ENCODE measurements at places on chromosomes 3 and 15. TPM values are rescaled to one million over a fixed set of nuclear protein-coding genes. Genes with fewer than 3 reads are reported as not detected.

The TYRO3 gene
- total RNA-seq, result 8.8 TPM

The FGF12 gene
- 0.44 TPM for total RNA-seq

- no peak overlapping the region for H3K27ac ChIP-seq
- H3K4me1 ChIP-seq, result no peaks in the 10 kb centered on the region
- no peaks in the 10 kb centered on the region for H3K36me3 ChIP-seq
- H3K4me3 ChIP-seq, result no peak overlapping the region
- H3K27me3 ChIP-seq, result no peaks in the 10 kb centered on the region
Observed at GRCh38 chr3:130933801-130934345, 40.0 kb downstream of the ATP2C1 start.

DNA sequence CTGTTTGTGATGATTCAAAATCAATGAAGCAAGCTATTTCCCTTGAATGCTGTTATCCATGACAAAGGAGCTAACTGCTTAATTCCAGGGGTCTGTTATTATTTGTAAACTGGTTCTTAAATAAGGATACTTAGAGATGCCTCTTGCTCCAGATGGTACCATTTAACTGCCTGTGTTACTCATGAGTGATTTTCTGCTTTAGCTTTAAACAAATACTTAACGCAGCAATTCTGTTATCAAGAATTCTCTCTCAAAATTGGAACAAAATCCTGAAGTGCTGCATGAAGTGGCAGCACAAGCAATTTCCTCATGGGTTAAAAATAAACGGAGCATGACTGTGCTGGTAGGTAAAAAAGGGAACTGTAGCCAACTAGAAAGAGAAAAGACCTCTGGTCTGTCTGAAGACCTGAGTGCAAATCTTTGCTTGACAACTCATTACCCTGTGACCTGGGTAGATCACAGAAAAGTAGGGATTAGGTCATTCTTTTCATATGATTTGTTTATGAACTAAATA lies 62.5 kb upstream of the GBE1 start:
- no peaks in the 10 kb centered on the region for H3K4me1 ChIP-seq
- H3K27ac ChIP-seq, result no peak overlapping the region
- DNase-seq, result no peak
- H3K36me3 ChIP-seq, result no peaks in the 10 kb centered on the region
- no peak overlapping the region for H3K4me3 ChIP-seq

DNA sequence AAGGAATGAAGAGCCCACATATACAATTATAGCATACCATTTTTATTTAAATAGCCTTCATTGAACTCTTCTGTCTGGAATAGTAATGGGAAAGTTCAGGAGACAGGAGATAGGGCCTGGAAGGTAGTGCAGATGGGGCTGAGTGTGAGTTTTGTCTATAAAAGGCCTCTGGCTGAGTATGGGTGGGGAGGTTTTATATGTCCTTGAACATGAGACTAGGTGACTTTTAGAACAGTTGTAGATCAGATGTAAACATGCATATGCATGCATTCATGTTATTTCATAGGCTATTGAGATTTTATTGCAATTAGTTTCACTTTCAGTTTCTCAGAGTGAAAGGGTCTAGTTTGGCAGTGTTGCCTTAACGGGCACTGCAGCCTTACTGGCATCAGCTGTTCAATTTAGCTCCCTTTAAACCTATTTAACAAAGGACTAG lies 27.1 kb downstream of the CGGBP1 start:
- no peaks in the 10 kb centered on the region for H3K36me3 ChIP-seq
- peak overlapping the region; percentile 50 for H3K27ac ChIP-seq
- no peaks in the 10 kb centered on the region for H3K4me1 ChIP-seq
- no peaks in the 10 kb centered on the region for H3K27me3 ChIP-seq
- no peak for DNase-seq

GRCh38 chr3:48107227-48107626 lies 81.0 kb downstream of the CDC25A start:
- H3K27me3 ChIP-seq, result no peaks in the 10 kb centered on the region
- no peaks in the 10 kb centered on the region for H3K4me1 ChIP-seq
- no peak overlapping the region for H3K4me3 ChIP-seq
- no peaks in the 10 kb centered on the region for H3K36me3 ChIP-seq

- no peaks in the 10 kb centered on the region for H3K27me3 ChIP-seq
- no peak for DNase-seq
- no peak overlapping the region for H3K4me3 ChIP-seq
- H3K36me3 ChIP-seq, result no peaks in the 10 kb centered on the region
- no peak overlapping the region for H3K27ac ChIP-seq
Observed at GRCh38 chr3:111200027-111200426, 128.4 kb downstream of the NECTIN3 start.

The AP3S2 gene
- total RNA-seq, result 37.4 TPM

DNA sequence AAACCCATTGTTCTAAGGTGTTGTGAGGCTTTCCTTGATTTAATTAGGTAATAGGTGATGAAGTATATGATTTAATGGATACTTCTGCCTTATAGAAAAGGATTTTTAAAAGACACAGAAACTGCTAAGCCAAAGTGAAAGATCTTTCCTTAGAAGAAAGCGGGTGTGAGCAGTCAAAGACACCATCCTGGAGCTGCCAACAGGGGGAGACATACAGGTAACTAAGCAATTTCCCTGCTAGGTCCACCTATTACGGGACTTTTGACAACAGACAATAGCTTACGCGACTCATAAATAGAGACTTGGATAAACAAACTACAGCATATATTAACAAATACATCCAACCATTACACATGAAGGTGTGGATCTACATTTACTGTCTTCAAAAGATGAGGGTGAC lies 669.5 kb downstream of the SQOR start:
- H3K4me1 ChIP-seq, result no peaks in the 10 kb centered on the region
- DNase-seq, result no peak
- H3K36me3 ChIP-seq, result no peaks in the 10 kb centered on the region

GRCh38 chr3:194661946-194662345 lies 10.0 kb downstream of the LSG1 start:
- no peak overlapping the region for H3K27ac ChIP-seq
- no peaks in the 10 kb centered on the region for H3K4me1 ChIP-seq
- no peak for DNase-seq

- no peaks in the 10 kb centered on the region for H3K27me3 ChIP-seq
- no peaks in the 10 kb centered on the region for H3K4me1 ChIP-seq
- H3K4me3 ChIP-seq, result no peak overlapping the region
Observed at GRCh38 chr3:168796339-168796738, 700.6 kb upstream of the GOLIM4 start.

- no peaks in the 10 kb centered on the region for H3K4me1 ChIP-seq
- H3K27ac ChIP-seq, result no peak overlapping the region
- H3K27me3 ChIP-seq, result no peaks in the 10 kb centered on the region
- no peaks in the 10 kb centered on the region for H3K36me3 ChIP-seq
Observed at GRCh38 chr3:78249294-78249693, 1209.4 kb downstream of the ROBO2 start.

DNA sequence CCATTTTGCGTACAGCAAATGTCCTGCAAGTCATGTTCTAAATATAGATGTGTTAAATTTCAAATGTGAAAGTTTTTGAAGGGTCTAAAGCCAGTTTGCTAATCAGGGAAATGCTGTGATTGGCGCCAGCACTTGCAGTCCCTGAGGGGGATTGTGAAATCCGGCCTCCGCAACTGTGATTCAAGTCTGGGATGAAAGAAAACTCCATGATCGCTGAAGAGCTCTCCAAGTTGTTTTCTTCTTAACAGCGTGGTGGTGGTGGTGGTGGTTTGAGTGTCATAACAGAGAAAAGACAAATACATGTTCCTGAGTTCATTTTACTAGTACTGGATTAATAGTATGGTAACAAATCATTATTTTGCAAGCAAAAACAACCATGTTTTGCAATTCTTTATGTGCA lies 51.8 kb downstream of the MITF start:
- peak overlapping the region; percentile 62 for H3K27ac ChIP-seq
- H3K36me3 ChIP-seq, result no peaks in the 10 kb centered on the region
- DNase-seq, result peak; percentile 51
- H3K4me3 ChIP-seq, result no peak overlapping the region
- H3K4me1 ChIP-seq, result no peaks in the 10 kb centered on the region

The BOC gene
- 55.1 TPM for total RNA-seq

DNA sequence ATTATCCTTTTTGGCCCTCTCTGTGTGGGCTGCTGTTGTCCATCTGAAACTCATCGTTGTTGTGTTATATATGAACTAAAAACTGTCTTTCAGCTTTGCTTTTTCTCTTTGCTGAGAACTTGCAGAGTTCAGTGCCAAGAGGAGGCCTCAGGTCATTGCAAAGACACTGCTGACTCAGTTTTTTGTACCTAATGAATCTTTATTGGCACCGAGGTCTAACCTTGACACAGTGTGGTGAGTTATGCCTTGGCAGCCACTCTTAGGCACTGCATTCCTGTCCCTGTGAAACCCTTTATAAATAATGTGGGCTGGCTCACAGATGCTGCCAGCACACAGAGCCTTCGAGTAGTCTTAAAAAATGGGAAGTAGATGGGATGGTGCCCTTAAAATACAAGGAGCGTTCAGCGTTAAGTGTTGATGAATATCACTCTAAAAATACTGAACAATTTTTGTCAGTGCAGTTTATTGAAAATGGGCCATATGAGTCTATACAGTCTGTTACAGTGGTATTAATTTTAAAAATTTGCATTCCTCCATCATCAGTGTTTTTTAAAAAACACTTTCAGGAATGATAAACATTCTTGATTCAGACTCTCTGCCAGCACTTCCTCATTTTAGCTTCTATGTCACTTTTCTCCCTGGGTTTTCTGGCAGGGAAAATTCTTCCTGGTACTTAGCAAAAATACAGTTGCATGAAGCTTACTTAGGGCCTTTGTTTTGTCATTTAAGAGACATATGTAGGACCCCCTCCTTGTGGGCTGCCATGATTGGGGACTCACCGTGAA lies 234.1 kb downstream of the CACNA2D3 start:
- no peaks in the 10 kb centered on the region for H3K4me1 ChIP-seq
- no peaks in the 10 kb centered on the region for H3K36me3 ChIP-seq
- no peaks in the 10 kb centered on the region for H3K27me3 ChIP-seq
- no peak overlapping the region for H3K4me3 ChIP-seq

GRCh38 chr15:40754574-40754882 lies 526 bp downstream of the RMDN3 start:
- no peaks in the 10 kb centered on the region for H3K36me3 ChIP-seq
- no peaks in the 10 kb centered on the region for H3K27me3 ChIP-seq
- no peak for DNase-seq
- no peaks in the 10 kb centered on the region for H3K4me1 ChIP-seq
- H3K27ac ChIP-seq, result peak overlapping the region; percentile 92

GRCh38 chr15:99433026-99433756 lies 132.6 kb upstream of the MEF2A start:
- no peak overlapping the region for H3K4me3 ChIP-seq
- H3K27me3 ChIP-seq, result no peaks in the 10 kb centered on the region
- peaks cover 4% of the 10 kb centered on the region for H3K4me1 ChIP-seq
- no peak for DNase-seq

- H3K27me3 ChIP-seq, result no peaks in the 10 kb centered on the region
- H3K4me3 ChIP-seq, result no peak overlapping the region
- H3K4me1 ChIP-seq, result no peaks in the 10 kb centered on the region
- no peaks in the 10 kb centered on the region for H3K36me3 ChIP-seq
Observed at GRCh38 chr3:98148751-98149150, 1.5 kb downstream of the OR5H14 start.

DNA sequence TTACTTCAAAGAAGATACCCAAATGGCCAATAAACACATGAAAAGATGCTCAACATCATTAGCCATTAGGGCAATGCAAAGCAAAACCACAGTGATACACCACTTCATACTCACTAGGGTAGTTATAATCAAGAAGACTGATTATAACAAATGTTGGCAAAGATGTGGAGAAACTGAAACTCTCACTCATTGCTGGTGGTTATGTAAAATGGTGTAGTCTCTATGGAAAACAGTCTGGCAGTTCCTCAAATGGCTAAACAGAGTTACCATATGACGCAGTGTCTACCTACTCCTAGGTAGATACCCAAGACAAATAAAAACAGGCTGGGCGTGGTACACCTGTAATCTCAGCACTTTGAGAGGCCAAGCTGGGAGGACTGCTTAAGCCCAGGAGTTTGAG lies 3.5 kb upstream of the ZFAND6 start:
- peaks cover 8% of the 10 kb centered on the region for H3K4me1 ChIP-seq
- H3K36me3 ChIP-seq, result no peaks in the 10 kb centered on the region
- DNase-seq, result no peak
- no peak overlapping the region for H3K4me3 ChIP-seq
- H3K27ac ChIP-seq, result no peak overlapping the region

DNA sequence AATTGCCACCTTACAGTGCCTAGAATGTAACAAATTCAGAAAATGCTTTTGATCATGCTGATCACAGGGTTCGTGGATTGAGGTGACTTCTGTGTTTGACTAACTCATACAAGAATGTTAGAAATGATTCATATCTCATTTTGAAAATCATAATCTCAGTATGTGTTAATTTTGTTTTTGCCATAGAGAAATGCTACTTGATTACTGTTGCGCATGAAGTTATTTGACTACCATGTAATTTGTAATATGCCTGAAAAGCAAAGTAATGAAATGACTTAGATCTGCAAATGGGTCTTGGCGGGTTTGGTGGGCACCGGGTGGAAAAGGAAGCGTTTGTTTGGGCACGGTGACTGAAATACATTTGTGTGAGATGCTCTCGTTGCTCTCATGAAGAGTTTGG lies 173.6 kb upstream of the BHLHE40 start:
- H3K36me3 ChIP-seq, result no peaks in the 10 kb centered on the region
- no peak overlapping the region for H3K4me3 ChIP-seq
- no peaks in the 10 kb centered on the region for H3K27me3 ChIP-seq
- no peak for DNase-seq
- no peaks in the 10 kb centered on the region for H3K4me1 ChIP-seq

The TUSC7 gene
- total RNA-seq, result not detected

DNA sequence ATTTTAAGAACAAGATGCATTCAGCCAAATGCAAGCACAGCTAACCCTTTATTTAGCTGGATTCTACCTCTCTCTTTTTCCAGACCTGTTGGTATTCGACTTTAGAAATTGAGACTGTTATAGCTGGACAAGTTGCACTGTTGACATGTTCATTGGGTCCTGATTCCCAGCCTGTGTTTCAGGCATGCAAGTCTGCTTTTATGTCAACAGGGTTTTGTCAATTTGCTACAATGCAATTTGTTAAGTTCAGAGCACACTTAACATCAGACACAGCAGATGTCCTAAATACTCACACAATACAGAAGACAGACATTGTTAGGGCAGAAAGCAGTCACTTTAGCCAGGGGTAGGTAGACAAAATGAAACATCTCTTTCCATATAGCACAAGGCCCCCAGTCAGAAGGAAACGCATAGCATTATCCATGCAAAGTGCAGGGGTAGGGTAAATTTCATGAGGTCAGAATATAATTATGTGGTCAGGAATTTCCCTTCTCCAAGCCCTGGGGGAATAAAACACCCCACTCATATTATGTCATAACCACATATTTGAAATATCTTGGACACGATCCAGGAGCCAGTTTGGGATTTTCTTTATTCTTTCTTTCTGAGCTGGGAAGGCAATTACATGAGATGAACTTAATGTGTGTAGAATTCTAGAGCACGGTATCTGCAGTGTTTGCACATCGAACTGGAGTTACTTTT lies 504.1 kb downstream of the NTRK3 start:
- no peak overlapping the region for H3K4me3 ChIP-seq
- no peak overlapping the region for H3K27ac ChIP-seq
- no peaks in the 10 kb centered on the region for H3K36me3 ChIP-seq

DNA sequence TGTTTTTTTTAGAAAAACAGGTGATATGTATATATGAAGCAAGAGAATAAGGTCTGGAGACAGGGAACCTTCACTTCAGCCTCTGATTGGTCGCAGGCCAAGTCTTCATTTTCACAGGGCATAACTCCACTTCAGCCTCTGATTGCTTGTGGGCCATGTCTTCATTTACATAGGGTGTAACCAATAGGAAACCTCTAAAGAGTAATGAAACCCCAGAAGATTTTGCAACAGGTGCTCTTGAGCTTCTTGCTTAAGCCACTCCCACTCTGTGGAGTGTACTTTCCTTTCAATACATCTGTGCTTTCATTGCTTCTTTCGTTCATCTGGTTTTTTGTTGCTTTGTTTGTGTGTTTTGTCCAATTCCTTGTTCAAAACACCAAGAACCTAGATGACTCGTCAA lies 22.6 kb upstream of the SCG3 start:
- DNase-seq, result no peak
- no peaks in the 10 kb centered on the region for H3K27me3 ChIP-seq
- H3K36me3 ChIP-seq, result no peaks in the 10 kb centered on the region
- no peak overlapping the region for H3K27ac ChIP-seq
- no peak overlapping the region for H3K4me3 ChIP-seq

The SMCO1 gene
- total RNA-seq, result not detected
